Activated T-helper 1 cell treated with anti-CD3 and anti-CD28 coated beads, Interleukin-12 subunit alpha, Interleukin-12 subunit beta, Interleukin-2, Interleukin-4 antibody, amounts not matched to agents 30 ng/mL and 10 ng/mL and 1 ng/mL, durations not matched to agents 14 hours and 24 hours and 36 hours (primary cell): ENCODE measurements at places on chromosomes 13 and 19. TPM values are rescaled to one million over a fixed set of nuclear protein-coding genes. Genes with fewer than 3 reads are reported as not detected.

- no peak for DNase-seq
These were observed 144.1 kb upstream of the MIR17HG start for GRCh38 chr13:91203430-91203829.

- no peak for DNase-seq
These were observed 3.8 kb downstream of the BCL3 start for GRCh38 chr19:44752123-44752815.

DNA sequence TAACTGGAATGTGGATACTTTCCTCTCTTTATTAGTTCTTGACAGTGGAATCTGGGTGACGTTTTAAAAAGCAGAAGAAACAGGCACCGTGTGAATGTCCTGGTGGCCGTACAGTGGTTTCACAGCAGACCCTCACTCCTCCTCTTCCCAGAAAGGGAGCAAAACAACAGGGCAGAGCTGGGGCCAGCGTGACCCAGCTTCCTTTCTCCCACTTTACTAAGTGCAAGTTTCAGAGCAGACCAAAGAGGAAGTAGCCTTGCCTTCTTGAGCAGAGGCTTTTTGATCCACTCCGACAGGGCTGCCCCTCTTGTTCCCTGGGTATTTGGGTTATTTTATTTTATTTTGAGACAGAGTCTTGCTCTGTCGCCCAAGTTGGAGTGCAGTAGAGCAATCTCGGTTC, 19.6 kb upstream of the C19orf33 start:
- no peak for DNase-seq

DNA sequence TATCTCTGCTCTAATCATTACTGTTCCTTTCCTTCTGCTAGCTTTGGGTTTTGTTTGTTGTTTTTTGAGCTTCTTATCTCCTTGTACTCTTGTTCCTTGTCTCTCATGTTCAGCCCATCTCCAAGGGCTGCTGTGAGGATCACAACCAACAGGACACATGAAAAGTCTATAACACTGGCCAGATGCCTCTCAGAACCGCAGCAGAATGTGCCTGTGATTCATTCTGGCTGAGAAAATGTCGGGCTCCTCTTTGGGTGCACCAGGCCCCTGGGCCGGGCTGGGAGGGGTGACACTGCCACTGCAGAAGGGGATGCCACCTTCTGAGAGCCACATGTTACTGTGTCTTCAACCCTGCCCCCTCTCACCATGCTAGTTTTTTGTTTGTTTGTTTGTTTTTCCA, 48.0 kb downstream of the GGACT start:
- DNase-seq: no peak

DNA sequence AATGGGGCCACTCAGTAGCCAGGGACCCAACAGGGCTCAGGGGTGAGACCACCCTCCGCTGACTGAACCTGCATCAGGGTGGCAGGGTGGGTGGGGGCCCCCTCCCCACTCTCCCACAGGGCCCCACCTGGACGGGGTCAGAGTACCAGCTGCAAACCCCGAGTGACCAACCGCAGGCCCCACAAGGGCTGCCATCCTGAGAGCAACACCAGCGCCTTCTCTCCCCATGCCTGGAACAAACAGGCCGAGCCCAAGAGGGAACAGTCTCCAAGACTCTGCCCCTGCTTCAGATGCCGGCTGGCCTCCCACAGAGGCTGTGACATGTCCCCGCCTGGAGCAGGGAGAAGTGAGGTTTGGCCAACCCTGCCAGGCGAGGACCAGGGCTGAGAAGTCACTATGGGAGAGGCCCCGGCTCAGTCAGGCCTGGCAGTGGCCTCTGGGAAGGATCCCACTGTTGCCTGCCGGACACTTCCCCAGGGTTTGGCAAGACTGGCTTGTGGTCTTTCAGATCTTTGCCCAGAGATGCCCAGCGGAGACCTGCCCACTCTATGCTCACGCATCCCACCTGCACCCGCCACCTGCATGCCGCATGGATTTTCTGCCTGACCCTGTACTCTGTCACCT, 27.2 kb downstream of the MPND start:
- no peak for DNase-seq

GRCh38 chr19:4354282-4354681, 10.9 kb downstream of the MPND start:
- no peak for DNase-seq

Gene OR10H1
- total RNA-seq: not detected in 2 replicates
